Dorsolateral prefrontal cortex (tissue), 122 donors: ENCODE measurements at places on chromosomes 2 and 18. TPM values are rescaled to one million over a fixed set of nuclear protein-coding genes. Genes with fewer than 3 reads are reported as not detected.

The MROH2A gene
- not detected for total RNA-seq

GRCh38 chr2:199902486-199903110, 8.5 kb upstream of the C2orf69 start:
- DNase-seq = no peak

GRCh38 chr18:6885006-6885481, 155.5 kb downstream of the ARHGAP28 start:
- no peak for DNase-seq

DNA sequence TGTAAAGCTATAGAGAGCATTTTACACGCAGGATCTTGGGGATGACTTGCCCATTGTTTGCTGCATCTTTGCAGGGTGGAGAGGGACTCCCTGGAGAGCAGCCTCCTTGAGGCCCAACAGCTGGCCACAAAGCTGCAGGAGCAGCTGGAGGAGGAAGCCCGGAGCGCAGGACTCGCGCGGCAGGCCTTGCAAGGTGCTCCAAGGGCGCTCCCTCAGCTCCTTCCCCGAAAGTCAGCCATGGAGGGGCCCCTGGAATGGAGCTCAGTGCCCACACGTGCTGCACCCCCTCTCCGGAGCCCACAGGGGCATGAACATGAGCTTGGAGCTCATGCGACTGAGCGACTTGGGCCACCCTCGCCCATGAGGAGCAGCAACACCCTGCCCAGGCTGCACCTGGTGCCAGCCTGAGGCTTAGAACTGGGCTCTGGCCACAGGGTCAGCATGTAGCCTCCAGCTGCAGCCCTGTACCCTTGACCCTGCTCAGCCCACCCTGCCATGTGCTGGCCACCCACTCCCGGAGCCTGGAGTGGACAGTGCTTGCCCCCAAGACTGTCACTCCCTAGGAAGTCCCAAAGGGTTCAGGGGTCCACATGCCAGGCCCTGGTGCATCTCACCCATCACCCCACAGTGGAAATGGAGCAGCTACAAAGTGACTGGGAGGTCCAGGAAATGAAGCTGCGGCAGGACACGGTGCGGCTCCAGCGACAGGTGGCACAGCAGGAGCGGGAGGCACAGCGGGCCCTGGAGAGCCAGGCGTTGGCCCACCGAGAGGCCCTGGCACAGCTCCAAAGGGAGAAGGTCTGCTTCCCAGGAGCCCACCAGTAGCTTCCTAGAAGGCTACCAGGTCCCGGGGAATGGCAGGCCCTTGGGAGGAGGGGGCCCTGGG, 43.0 kb downstream of the CROCC2 start:
- no peak for DNase-seq

- no peak for DNase-seq
These were observed 300.0 kb downstream of the PDE11A start for GRCh38 chr2:177772529-177772928.

- DNase-seq = no peak
These were observed 571.2 kb upstream of the TNP1 start for GRCh38 chr2:217430916-217431576.

GRCh38 chr2:96484091-96484490, 21.1 kb downstream of the NEURL3 start:
- no peak for DNase-seq

The ADRA2B gene
- total RNA-seq = 0.41 TPM

GRCh38 chr2:19127616-19128015, 230.8 kb downstream of the OSR1 start:
- DNase-seq = no peak

The UNC50 gene
- 42.5 TPM for total RNA-seq

DNA sequence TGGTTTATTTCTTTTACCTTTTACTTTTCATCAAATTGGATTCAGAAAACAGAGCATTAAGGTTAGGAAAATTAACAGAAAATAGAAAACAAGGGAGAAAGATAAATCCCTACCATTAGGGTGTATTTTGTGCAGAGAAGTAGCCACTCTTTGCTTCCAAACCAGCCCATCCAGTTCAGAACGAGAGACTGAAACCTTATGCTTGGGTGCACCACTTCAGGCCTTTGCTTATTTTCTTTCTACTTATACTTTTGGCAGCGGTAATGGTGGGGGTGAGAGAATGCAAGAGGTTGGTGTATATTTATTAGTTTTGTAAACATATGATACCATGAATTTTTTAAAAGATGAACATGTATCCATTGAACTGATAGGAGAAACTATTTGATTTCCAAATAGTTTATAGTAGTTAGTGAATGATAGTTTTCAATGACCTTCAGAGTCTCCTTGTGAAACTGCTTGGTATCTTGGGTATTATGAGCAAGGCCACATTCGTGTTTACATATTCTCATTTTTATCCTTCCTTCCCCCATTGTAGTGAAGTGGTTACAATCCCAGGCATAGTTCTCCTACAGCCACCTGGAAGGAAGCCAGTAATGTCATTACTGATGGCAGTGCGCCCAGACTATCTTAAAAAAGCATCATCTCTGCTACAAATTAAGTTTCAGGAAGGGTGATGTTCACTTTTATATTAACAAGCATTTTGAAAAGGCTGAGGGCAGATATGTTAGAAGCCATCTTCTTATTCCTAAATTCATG, 60.8 kb downstream of the MFSD6 start:
- peak; percentile 61 for DNase-seq

The GTF3C2 gene
- 39.5 TPM for total RNA-seq

The BMP10 gene
- not detected for total RNA-seq
